Naive B cell (primary cell): ENCODE measurements at places on chromosomes 13 and 19.

DNA sequence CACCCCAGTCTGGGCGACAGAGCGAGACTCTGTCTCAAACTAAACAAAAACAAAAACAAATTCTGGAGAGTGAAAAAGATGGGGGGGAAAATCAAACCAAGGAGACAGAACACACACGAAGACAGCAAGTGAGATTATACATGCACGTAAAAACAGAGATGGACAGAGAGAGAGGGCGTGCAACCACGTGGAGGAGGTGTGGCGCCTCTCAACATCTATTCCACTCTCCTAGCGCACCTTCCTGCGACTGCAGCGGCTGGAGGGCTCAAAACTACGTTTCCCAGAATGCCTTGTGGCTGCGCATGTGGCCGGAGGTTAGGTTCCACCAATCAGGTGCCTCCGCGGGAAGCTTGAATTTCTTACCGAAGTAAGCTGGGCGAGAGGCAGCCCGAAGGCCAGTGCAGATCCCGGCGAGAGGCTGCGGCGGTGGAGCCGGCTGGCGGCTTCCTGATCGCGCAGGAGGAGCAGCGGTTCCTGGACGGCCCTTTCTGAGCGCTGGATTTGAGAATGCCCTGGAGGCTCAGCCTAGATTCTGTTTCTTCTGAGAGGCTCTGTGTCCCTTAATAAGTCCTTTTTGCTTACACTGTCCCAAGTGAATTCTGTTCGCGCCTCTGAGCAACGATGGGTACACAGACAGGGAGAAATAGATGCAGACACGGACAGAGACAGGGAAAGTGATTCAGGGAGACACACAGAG, 13.1 kb upstream of the NANOS2 start:
- peak; percentile 78 for DNase-seq

GRCh38 chr13:23715762-23716235, 145.6 kb downstream of the TNFRSF19 start:
- no peak for DNase-seq

- DNase-seq = no peak
Measured at GRCh38 chr19:15074371-15074770, 7.6 kb upstream of the OR1I1 start.

DNA sequence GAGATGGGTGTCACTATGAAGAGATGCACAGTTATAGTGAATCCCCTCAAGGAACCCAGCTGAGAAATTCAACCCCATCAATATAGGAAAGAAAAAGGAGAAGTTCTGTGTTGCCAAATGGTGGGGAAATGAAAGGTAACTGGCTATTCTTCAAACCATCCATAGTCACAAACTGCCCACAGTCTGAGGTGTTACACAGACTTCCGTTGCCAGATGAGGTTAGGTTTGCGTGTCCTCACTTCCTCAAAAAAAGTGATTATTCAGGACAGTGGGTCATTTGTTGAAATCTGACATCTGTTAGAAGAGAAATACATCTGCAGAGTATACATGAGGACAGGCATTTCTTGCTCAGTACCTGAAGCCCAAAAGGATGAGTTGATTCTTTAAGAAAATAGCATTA, 9.0 kb downstream of the SIGLEC5 start:
- peak; percentile 50 for DNase-seq

DNA sequence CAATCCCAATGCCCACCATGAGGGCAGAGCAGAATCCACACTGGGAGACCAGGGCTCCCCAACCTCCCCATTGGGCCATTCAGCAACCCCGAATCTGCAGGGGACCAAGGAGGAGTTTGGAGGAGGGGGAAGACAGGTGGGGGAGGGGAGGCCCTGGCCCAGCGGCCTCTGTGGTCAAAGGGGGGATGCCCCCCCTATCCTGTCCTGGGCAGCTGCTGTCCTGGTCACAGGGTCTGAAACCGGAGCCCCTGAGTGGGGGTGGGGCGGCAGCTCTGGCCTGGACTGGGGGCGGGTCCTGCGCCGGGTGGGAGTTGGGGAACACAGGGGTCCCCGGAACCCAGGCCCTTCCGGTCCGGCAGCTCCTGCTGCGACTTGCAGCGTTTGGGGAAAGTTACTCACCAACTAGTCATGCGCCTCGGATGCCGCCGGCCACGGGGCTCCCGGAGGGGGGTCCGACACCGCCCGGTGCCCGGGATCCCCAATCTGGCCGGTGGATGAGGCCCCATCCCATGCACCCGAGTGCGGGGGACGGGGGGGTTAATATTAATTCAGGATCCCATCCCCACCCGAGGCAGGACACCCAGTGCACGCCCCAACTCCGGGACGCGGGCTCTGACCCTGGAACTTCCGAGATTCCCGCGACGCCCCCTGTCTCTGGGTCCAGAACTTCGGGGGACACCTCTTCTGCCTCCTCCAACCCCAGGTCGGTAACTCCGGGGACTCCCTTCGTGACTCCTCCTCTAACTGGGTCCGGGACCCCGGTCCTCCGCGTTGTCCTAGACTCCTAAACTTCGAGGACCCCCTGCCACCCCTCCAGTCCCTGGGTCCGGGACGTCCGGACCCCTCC, 872 bp downstream of the HOMER3 start:
- peak; percentile 12 for DNase-seq

GRCh38 chr13:26026211-26026610, 25.6 kb downstream of the SHISA2 start:
- DNase-seq = no peak

DNA sequence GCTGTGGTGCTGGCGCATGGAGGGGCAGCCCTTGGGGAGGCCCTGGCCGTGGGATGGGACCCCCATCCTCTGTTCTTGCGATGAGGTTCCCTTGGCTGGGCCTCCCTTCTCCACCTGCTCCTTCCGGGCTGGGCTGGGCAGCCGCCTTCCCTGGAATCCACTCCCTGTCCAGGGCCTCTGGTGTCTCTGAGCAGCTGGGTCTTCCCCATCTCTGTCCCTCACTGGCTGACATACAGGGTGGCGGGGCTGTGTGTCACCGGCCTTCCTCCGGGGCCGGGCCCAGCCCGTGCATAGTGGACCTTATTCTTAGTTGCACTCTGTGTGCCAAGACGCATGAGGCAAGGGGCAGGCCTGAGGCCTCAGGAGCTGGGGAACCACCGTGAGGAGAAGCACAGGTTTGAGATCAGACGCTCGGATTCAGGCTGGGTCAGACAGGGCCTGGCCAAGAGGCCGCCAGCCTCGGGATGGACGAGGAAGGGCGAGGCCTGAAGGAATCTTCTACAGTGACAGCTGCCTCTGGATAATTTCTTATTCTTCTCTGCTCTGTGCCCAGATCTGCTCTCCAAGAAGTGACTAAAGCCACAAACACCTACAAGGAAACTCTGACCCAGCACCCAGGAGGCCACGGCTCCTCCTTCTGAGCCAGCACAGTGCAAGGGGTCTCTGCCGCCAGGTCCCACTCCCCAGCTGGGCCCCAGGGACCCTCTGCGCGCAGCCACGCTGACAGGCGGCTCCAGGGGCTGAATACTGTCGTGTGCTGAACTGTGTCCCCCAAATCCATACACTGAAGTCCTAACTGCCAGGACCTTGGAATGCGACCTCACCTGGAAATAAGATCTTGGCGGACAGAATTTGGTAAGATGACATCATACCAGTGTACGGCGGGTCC, 11.0 kb downstream of the SGTA start:
- DNase-seq = no peak

GRCh38 chr13:96862999-96863398, 131.3 kb downstream of the OXGR1 start:
- no peak for DNase-seq

GRCh38 chr19:10353793-10354391, 14.5 kb upstream of the ICAM3 start:
- no peak for DNase-seq

DNA sequence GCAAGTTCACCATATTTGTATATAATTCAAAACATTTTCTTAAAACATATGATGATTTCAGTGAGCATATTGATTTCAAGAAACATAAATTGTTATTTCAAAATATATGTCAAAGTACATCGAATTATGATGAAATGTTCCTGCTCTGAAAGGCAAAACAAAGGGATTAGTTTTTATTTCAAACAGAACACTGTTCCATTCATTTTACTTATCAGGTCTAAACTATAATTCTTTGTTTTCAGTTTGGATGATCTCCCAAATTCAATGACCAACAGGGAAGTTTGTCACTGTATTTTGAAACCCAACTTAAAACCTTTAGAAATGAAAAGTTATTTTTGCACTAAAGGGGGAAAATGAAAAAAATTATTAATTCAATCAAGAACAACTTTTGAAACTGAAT, 610.2 kb downstream of the SLITRK1 start:
- no peak for DNase-seq

- no peak for DNase-seq
Measured at GRCh38 chr19:2834294-2834871, 6.9 kb upstream of the ZNF555 start.

DNA sequence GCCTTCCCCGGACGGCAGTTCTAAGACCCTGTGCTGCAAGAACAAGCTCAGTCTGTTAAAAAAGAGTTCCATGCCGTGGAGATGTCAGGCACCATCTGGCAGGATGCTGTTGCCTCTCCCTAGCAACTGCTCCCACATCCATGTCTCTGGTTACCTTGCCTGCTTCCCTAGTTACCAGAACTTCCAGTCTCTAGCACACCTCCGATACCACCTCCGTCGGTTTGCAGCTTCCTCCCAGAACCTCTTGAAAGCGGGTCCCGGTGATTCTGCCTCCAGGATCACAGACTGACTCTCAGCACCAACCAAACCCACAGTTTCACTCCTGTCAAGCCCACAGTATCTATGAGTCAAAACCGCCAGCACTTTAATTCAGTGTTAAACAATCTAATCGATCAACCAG, 55.4 kb downstream of the KCTD12 start:
- no peak for DNase-seq

GRCh38 chr19:30924670-30925069, 424.6 kb downstream of the TSHZ3 start:
- no peak for DNase-seq

DNA sequence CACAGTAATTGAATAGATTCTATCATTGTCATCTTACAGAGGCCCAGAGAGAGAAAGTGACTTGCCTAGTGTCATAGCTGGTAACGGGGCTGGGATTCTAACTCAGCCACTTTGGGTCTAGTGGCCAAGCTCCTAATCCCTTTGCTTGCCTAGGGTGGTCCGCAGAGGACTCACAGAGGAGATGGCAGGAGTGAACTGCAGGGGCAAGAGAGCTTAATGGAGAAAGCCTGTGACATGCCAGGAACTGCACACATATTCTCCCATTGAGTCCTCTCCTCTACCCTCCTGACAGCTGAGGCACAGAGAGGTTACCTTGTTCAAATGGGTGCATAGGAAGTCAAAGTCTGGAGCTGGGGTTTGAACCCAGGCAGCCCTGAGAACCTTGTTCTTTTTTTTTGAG, 2.7 kb downstream of the LSR start:
- no peak for DNase-seq

DNA sequence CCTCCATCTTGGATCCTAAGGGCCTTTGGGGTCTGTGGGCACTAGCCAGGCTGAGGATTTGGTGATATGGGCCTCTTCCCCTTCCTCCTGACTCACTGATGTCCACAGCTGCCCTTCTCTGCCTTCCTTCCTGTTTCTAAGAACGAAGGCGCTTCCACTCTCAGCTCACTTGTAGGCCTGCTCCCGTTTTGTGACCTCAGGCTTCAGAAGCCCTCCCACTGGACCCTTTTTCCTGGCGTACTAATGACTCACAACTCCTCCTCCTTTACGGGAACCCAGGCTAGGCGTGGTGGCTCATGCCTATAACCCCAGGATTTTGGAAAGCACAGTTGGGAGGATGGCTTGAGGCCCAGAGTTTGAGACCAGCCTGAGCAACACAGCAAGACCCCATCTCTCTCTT, 55.6 kb downstream of the TMED1 start:
- no peak for DNase-seq

GRCh38 chr19:46579361-46579879, 21.7 kb upstream of the CALM3 start:
- no peak for DNase-seq

DNA sequence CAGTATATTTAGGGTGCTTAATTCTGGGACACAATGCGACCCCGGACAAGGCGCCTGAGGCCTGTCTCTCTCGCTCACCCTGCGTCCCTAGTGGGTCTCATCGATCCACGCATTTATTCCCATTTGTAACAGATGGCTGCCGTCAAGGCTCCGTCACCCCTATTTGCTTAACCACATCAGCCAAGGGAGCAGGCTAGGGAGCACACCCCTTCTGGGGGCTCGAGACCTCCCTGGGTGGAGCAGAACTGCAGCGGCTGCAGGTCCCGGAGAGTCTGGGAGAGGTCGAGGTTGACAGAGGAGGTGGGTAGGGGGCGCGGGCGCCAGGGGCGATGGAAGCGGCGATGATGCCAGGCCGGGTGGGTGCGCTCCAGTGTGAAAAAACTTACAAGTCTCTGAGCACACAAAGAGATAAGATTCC, 507 bp downstream of the ALG5 start:
- no peak for DNase-seq

- DNase-seq = no peak
Measured at GRCh38 chr13:60969656-60970055, 446.0 kb downstream of the PCDH20 start.

- DNase-seq = no peak
Measured at GRCh38 chr13:76029706-76030105, 393.6 kb downstream of the LMO7 start.

DNA sequence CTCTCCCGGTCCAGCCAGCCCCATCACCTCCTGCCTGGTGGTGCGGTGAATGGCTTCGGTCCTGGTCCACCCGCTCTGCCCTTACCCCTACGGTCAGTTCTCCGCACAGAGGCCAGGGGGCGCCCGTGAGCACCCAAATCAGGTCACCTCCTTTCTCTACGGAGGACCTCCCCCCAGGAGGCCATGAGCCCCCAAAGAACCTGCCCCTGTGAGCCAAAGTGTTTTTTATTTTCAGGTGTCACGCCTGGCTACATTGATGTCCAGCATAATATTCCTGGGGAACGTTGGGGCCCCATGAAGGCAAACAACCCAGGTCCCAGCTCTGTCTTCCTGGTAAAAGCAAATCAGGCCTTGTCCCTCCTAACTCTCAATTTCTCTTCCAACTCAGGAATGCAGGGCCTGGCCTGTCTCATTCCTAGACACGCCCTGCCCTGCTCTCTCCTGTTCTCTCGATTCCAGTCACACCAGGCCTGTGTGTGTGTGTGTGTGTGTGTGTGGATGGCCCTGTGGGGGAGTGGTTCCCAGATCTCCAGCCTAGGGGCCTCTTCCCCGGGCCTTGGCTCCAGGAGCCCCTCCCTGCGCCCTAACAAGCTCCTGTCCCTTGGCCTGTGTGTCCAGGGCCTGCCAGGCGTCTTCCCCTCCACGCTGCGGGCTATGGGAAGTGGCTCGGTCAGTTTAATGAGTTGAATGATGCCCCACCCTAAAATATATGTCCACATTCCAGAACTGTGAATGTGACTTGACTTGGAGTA, 9.7 kb upstream of the GIPC1 start:
- peak; percentile 54 for DNase-seq

DNA sequence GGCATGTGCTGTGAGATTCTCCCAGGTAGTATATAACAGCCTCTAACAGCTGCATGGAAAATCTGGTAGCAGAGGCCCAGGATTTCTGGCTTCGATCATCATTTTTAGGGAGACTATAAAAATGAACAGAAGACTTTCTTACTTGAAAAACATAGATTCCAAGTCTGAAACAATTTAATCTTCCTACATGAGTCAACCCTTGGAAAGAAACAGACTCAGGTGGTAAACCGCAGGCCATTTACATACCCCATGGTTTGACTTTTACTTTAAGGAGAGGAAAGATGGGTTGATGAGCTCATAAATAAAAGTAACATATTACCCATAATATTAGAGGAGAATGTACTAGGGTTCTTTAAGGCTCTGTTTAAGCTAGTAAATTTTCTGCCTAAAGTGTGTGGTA, 121.6 kb downstream of the CYSLTR2 start:
- no peak for DNase-seq
